ENCODE measurements at places on chromosomes 1 and 21.

DNA sequence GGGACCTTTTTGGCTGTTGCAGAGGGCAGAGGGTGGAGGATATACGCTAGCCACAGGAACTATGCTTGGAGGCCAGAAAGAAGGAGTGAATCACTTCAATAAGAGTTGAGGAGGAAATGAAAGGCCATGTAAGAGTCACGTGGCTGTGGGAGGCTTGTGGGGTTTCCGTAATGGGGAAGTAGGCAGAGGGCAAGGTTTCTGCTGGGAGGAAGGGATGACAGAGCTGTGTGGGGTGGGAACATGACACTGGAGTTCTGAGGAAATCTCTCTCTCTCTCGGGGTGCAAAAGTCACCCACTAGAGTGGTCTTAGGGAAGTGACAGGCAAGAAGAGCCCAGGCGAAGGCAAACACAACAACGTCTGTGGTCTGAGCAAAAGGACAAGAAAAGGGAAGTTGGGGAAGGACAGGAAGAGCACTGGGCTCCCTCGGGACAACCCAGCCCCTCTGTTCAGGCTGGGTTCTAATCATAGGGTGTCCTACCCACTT is 3.9 kb upstream of the CD1C start:
- no peak for DNase-seq

- DNase-seq: no peak
Measured at GRCh38 chr1:198605406-198605805, 33.4 kb upstream of the PTPRC start.

- DNase-seq: no peak
Measured at GRCh38 chr1:111192658-111193519, 7.6 kb downstream of the DENND2D start.

GRCh38 chr1:64039390-64039926 is 164.0 kb upstream of the UBE2U start:
- DNase-seq: no peak

DNA sequence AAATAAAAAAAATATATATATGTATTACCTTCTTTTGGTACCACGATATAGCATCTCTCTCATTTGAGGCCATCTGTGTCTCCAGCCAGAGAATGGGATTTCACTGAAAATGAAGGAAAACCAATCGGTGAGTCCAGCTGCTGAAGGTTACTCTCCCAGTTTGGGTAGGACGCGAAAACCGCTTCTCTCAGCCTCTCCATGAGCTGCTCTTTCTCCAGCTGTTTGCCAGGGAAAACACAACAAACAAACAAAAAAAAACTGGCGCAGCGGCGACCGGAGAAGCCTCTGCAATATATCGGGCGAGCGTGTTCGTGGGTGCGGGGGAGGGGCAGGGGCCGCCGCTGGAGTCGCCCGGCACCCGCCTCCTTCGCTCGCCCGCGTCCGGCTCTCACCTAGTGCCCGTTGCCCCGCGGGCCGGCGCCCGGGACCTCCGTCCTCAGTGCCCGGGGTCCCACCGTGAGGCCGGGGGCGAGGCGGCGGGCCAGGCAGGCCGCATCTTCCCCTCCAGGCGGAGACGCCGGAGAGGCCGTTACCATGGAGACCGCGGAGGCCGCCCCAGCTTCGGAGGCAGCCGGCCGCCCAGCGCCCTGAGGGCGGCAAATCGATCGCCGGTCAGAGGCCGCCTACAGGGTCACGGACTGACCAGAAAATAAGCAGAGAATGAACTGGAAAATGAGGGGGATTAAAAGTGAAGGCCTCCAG is 504 bp downstream of the PHTF1 start:
- peak; percentile 33 for DNase-seq
